Thymus (tissue), 14 donors: ENCODE measurements at places on chromosomes 3 and 15. TPM values are rescaled to one million over a fixed set of nuclear protein-coding genes. Genes with fewer than 3 reads are reported as not detected.

The LIPC gene
- 2.4 TPM for total RNA-seq

GRCh38 chr15:40563426-40563825 lies 1.4 kb downstream of the CCDC32 start:
- no peak overlapping the region for H3K4me3 ChIP-seq
- H3K4me1 ChIP-seq, result peaks cover 15% of the 10 kb centered on the region
- DNase-seq, result no peak
- H3K27ac ChIP-seq, result no peak overlapping the region
- no peaks in the 10 kb centered on the region for H3K36me3 ChIP-seq

- peaks cover 34% of the 10 kb centered on the region for H3K36me3 ChIP-seq
- no peak overlapping the region for H3K27ac ChIP-seq
- H3K4me1 ChIP-seq, result no peaks in the 10 kb centered on the region
These were observed 15.9 kb downstream of the EMC7 start for GRCh38 chr15:34085746-34086145.

The SNAPC5 gene
- 30.2 TPM for total RNA-seq

DNA sequence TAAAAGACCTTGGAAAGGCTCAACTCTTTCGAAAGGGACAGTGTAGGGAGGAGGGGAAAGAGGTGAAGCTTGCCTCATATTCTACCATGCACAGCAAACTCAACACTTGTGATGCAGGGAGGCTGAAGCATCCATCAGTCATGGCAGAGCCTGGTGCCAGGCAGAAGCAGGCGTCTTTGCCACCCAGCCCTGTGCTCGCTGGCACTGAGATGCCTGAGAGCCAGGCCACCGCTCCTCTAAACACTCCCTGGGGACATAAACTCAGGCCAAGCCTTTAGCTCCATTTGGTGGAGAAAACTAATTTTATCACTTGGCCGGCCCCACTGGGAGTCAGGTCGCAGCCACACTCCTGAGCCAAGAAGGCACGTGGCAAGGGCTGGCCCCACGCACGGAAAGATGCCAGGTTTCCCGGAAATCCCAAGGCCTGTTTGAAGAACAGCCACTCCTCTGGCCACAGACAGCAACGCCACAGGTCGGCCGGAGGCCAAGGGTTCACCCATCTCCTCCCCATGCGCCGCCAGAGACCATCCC lies 30.7 kb downstream of the XXYLT1 start:
- H3K27me3 ChIP-seq, result no peaks in the 10 kb centered on the region
- no peaks in the 10 kb centered on the region for H3K4me1 ChIP-seq
- no peak for DNase-seq
- H3K27ac ChIP-seq, result no peak overlapping the region

DNA sequence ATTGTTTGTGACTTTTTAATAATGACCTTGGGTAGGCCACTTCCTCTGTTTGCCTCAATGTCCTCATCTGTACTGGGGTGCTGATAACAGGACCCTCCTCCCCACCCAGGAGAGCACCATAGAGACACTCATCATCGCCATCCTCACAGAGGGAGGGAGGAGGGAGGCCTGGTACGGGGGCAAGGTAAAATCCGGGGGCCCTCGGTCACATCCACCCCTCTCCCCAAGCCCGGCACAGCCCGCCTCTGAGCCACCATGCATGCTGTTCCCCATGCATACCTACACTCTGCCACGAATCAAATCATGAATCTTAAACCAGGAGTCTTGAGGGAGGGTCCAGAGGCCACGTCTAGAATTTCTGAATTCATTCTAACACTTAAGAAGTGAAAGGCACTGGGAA lies 74.9 kb upstream of the IQSEC1 start:
- H3K4me1 ChIP-seq, result no peaks in the 10 kb centered on the region
- no peaks in the 10 kb centered on the region for H3K36me3 ChIP-seq
- H3K27ac ChIP-seq, result no peak overlapping the region
- DNase-seq, result no peak
- no peaks in the 10 kb centered on the region for H3K27me3 ChIP-seq

The MYRIP gene
- total RNA-seq, result 0.28 TPM
